Metanephros (tissue), 2 donors: ENCODE measurements at places on chromosomes 2 and 18. TPM values are rescaled to one million over a fixed set of nuclear protein-coding genes. Genes with fewer than 3 reads are reported as not detected.

IL18R1 gene
- 4.3 TPM for total RNA-seq

C2orf78 gene
- not detected for total RNA-seq

ACKR3 gene
- 33.7 TPM for total RNA-seq

SLC35F6 gene
- total RNA-seq = 21.4 TPM

ABCG8 gene
- total RNA-seq = 1.4 TPM

SNORC gene
- total RNA-seq = 0.93 TPM

DLGAP1 gene
- total RNA-seq = 5.5 TPM

TDRD15 gene
- total RNA-seq = 0.06 TPM

VAMP8 gene
- total RNA-seq = 37.7 TPM

TEX44 gene
- total RNA-seq = not detected

APOB gene
- 0.82 TPM for total RNA-seq

PGAP1 gene
- 31.6 TPM for total RNA-seq

SERPINB13 gene
- not detected for total RNA-seq
